ENCODE measurements at places on chromosomes 6 and 20.
A peak's percentile ranks its signal among the peaks of the same experiment; 100 is the strongest.

DNA sequence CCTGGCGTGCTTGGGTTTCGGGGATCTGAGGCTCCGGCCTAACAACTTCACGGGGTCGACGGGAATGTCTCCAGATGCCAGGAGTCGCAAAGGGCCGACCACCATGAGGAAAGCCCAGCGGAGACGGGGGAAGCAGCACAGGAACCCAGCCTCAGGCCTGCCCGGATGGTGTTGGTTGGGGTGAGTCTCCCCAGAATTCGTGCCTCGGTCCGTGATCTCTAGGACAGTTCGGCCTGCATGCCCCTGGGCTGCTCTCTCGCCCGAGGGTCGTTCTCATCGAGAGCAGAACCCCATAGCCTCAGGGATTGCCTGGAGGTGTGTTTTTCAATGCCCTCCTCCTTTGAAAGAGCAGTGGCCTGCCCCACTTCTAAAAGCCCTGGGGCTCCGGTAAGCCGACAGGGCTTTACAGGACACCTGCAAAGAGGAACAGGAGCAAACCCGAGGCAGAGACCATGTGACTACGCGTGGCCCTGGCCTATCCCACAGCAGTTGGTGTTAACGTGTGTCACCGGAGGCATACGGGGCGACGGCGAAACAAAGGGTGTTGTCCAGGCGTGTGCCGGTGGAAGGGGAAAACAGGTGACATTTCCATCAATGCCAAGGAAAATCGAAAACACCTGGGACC is 973.1 kb upstream of the DEFB115 start:
- DNase-seq, result no peak

- no peak for DNase-seq
Measured at GRCh38 chr20:39855056-39855455, 834.0 kb downstream of the MAFB start.

GRCh38 chr6:157106487-157106886 is 216.8 kb downstream of the TMEM242 start:
- DNase-seq, result peak; percentile 87

DNA sequence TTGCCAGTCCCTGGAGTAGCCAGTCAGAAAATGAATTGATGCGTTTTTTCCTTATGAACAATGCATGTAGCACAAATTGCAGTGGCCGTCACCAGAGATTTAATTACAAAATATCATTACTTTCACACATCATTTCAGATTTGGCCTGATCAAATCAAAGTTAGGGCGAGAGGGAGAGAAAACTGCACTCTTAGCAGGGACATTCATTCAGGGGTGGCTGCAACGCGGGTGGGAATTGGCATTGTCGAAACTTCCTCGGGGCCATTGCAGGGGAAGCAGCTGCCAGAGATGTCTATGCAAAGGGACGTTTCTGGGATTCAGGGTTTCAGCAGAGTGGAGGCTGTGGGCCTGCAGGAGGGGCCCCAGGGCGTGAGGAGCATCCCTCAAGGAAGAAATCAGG is 76.5 kb upstream of the TOP1 start:
- DNase-seq, result no peak

- DNase-seq, result peak; percentile 70
Measured at GRCh38 chr20:57772349-57772964, 62.6 kb upstream of the PMEPA1 start.

DNA sequence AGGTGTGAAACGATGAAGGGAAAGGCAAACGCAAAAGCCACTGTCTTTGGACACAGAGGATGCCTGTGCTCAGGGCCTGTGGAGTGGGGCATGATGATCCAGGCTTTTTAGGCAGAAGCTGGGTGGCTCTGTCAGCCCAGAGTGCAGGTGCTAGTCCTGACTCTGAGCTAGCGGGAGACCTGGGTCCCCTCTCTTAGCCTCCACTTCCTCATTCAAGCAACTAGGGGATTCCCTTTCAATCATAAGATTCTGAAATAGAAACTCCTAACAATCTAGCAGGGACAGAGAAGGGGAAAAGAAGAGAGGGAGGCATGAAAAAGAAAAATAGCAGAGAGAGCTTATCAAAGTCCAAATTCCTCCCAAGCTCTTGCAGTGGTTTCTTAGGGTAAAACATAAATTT is 7.6 kb upstream of the HIVEP2 start:
- no peak for DNase-seq

DNA sequence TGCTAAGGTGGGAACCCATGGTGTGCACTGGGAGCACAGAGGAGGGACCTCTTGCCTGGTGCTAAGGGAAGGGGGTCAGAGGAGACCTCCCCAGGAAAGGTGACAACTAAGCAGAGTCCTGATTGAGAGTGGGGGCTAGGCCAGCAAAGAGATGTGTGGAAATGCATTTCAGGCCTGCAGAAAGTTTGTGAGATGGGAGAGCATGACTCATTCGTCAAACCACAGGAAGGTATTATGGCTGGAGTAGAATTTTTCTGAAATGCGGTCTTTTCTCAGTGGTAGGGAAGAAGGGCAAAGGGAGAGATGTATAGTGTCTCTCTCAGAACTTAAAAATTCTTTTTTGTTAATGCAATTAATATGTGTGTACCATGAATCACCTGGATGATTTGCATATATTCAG is 23.6 kb upstream of the EDN1 start:
- peak; percentile 76 for DNase-seq

GRCh38 chr6:132797951-132798868 is at the start of gene SLC18B1:
TSS of gene SLC18B1 (minus strand) at chr6:132798637. CDS start at chr6:132798456, 181 bp downstream.
- DNase-seq, result no peak

DNA sequence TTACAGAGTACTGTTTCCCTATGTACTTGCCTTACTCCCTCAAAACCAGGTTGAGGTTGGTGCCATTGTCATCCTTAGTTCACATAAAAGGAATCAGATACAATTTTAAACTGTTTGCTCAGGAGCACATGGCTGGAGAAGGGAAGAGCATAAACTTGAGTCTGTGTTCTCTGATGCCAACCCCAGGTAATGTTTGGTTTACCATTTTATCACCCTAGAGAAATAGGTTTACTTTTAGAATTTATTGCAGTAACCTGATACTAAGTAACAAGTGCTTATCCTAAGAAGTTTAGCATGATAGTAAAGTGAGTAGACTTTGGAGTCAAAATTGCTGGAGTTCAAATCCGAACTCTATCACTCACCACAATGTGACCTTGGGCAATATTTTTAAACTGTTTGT is 86.3 kb downstream of the RFPL4B start:
- no peak for DNase-seq

DNA sequence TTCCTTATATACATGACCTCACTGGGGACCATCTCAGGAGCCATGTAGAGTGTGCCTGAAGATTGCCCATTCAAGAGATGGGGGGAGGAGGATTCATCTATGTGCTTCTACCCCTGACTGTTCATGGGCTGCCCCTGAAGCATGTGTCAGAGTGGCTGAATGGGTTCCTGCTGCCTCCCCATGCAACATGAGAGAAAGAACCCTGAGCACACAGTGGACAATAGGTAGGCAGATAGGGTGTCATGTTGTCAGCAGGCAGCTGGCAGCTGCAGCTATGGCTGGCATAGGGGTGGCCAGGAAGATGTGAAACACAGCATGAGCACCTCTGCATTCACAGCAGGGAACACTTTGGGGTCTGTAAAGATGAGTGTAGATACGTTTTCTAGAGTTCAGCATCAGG is 208.4 kb upstream of the CNR1 start:
- no peak for DNase-seq

GRCh38 chr20:39112178-39112743 is 150.1 kb downstream of the DHX35 start:
- DNase-seq, result peak; percentile 19

GRCh38 chr20:37299718-37300528 is 10.5 kb downstream of the MANBAL start:
- DNase-seq, result no peak

DNA sequence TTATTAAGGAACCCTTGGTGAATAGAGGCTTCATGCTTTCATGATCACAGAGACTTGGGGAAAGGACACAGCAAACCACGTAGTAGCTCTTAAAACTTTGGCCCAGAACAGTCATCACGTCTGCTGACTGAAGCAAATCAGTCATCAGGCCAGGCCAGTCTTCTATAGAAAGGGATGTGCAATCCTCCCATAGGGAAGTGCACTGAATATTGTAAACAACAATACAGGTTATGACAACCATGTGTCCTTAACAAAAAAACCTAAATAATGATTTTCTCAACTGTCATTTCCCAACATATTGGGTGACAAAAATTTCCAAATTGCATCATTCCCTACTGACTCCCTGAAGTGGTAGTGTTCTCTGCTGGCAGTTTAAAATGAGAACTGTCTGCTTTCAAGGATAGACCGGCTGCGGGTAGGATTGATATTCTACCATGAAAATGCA is 388.2 kb upstream of the CITED2 start:
- DNase-seq, result no peak

DNA sequence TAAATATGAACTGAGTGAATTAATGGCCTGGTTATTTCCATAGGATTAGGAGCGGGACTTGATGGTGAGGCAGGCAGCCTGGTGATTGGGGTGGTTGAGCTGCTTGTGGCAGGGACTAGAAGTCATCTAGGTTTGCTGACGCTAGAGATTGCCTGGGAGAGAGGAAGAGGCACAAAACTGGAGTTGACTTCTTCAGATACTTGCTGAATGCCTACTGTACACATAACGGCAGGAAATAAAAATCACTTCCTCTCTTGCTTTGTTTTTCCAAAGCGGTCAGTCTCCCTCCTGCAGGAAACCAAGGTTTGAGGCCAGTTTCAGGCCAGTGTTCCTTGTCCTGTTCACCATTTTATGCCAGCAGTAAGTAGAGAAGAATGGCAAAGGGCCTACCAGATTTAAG is 36.7 kb upstream of the MYLIP start:
- no peak for DNase-seq

DNA sequence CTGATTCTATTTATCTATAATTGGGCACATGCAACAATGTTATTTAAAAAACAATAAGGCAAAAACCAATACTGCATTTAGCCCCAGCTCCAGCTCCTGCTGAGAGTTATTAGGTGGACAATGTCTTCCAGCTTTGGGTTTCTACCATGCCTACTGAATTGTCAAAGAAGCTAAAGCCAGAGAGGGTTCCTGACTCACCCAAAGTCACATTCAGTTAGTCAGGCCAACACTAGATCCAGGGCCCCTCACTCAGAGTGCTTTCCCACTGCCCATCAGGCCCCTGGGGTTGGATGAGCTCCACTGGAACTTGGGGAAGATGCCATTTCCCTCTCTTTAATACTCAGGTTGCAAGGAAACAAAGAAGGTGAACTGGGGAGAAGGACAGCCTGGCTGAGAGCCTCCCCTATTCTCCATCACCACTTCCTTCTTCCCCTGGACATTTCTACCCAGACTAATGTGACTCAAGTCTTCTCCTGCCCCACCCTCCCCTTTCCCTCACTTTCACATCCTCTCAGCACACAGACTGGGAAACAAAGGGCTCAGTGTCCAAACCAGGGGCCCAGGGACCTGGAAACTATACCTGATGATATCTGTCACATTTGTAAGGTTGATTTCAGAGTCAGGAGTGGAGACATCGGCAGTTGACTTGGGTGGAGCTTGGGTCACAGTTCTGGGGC is 6.0 kb downstream of the TREM1 start:
- DNase-seq, result no peak

GRCh38 chr6:74100719-74101287 is 404.8 kb downstream of the CD109 start:
- DNase-seq, result peak; percentile 17

DNA sequence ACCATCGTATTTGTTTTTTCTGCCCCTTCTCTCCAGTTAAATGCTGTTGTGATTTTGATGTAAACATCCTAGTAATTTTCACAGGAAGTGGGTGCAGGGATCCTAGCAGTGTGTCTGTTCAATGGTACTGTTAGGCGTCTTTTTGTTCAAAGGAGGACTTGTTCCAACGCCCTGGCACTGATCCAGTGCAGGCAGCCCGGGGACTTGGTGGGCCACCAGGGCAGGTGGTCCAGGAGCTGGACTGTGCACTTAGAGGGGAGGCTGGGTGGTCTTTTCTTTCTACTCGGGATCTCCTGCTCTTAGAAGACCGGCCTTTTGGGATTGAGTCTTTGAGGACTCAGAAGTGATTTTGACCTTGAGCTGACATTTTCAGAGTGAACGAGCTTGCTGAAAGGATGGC is 41.1 kb upstream of the NKX2-2 start:
- DNase-seq, result no peak

DNA sequence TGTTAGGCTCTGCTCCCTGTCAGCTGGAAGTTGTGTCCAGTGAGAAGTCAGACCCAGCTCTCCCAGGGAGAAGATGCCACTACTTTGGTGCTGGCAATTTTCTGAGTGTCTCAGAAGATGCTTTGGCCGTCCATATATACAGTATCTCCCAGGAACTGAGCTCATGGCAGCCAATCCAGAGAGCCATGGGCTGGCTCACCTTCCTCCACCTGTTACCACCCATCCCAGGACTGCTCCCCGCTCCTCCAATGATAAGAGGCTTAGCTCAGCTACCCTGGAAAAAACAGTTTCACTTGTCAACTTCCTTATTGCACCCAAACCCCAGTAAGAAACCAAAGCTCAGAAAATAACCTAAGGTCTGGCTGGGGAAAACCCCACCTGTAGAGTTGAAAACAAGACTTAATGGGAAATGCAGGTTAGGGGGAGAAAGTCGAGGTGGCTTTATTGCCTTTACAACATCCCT is at the start of gene BNIP5:
Gene BNIP5, minus strand, starts transcription at position 110 of the 463 bp plus-strand sequence. CDS start 6,198 bp downstream, outside the sequence.
- no peak for DNase-seq

DNA sequence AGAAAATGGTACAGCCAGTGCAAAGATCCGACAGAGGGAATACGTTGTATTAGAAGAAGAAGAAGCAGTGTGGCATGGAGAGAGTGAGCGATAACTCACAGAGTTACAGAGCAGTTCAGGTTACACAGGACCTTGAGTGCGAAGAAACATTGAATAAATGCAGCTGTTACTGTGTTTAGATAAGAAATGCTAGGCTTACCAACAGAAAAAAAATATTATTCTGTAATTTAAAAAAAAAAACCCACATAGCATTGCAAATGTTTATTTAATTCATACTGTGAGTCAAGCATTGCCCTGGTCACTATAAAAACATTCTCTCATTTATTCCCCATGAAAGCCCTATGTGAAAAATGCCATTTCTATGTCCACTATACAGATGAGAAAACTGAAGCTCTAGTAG is 373.4 kb upstream of the EPHA7 start:
- DNase-seq, result no peak

DNA sequence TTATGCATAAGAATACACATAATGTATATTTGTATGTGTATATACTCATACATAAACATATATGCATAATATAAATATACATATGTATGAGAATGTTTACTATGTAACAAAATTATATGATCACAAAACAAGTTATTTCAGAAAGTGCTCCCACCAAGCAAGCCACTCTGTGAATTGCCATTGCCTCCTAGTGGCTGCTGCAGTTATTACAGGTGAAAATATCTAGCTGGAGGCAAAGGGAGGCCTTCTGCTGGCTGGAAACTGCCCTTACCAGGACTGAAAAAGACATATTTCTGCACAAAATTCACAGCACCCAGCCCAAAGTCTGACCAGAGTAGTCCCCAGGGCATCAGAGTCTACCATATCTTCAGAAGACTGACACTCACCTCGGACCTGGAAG is 14.4 kb upstream of the ADAM33 start:
- no peak for DNase-seq

- DNase-seq, result peak; percentile 15
Measured at GRCh38 chr6:122276637-122277036, 122.8 kb upstream of the HSF2 start.

DNA sequence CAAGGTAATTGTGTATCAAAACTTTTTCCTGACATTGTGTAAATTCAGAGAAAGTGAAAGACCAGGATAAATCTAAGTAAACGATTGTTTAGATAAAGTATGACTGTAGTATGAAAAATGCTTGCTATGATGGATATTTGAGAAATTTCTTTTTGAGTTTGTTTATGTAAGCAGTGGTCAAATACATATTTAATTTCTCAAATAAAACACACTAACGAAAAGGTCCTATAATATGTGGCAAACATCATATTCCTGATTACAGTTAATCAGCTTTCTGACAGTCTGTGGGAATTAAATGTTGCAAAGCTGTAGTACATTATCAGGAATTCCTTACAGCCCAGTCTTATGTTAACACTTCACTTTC is 636.9 kb downstream of the MMUT start:
- peak; percentile 29 for DNase-seq

Data from NCI-H226 (cell line).